ENCODE measurements at places on chromosomes 3 and 15.
A peak's percentile ranks its signal among the peaks of the same experiment; 100 is the strongest.

DNA sequence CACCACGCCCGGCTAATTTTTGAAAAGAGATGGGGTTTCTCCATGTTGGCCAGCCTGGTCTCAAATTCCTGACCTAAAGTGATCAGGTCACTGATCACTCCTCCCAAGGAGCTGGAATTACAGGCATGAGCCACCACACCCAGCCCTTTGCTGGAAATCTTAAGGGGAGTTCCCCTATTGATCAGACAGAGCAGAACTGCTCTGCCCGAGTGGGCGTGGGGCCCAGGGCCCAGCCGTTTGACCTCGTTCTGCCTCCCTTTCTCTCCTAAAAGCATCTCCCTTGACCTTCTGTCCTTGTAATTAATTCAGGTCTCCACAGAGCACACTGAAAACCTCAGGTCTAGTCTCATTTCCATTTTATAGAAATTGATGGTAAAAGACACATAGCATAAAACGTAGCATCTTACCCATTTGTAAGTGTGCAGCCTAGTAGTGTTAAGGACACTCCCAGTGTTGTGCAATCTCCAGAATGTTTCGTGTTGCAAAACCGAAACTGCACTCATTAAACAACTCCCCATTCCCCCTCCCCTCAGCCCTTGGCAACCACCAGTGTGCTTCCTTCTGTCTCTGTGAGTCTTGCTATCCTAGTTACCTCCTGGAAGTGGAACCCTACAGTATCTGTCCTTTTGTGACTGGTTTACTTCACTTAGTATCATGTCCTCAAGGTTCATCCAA is 89.3 kb downstream of the SLCO3A1 start:
- no peak for DNase-seq

DNA sequence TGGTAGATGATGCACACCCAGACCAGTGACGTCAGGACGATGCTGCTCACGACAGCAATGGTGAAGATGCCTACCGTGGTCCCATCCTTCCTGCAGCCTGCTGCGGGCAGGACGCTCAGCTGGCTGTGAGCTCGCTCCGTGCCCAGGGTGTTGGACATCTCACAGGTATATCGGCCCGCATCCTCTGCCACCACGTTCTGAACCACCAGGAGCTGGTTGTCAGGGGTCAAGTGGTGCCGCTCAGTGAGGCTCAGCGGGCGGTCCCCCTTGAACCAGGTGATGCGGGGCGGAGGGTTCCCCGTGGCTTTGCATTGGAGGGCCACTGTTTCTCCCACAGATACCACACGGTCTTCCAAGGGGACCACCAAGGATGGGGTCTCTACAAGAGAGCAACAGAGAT is 117.8 kb downstream of the LRIG1 start:
- DNase-seq: no peak

DNA sequence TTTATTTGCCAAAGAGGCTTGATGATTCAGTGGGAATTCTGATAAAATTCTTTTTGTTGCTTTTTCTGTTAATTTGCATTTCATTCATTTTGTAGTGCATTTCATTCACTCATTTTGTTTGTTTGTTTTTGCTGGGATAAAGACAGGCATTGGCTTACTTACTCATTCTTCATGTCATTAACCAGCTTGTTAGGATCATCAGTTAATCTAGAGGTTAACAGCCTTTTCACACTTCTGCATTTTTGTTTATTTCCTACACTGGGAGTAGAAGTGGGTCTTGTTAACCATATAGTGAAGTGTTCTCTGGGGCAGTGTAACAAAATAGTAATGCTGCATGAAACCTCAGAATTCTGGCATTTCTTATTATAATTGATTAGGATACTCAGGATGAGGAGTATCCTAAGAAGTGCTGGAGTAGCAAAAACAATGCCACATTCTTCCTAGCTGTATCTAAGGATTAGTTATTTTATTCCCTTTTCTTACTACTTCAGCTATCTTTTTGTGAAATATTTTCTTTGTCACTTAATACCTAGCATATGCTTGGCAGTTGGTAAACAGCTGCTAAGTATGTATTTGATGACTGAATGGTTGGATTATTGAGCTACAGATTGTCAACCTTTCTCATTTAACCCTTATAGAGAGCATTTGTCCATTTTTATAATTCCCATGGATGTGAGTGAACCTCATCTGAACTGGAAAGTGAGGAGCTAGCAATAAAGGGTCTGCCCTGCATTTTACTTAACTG is 135.7 kb upstream of the LRRFIP2 start:
- DNase-seq: no peak

DNA sequence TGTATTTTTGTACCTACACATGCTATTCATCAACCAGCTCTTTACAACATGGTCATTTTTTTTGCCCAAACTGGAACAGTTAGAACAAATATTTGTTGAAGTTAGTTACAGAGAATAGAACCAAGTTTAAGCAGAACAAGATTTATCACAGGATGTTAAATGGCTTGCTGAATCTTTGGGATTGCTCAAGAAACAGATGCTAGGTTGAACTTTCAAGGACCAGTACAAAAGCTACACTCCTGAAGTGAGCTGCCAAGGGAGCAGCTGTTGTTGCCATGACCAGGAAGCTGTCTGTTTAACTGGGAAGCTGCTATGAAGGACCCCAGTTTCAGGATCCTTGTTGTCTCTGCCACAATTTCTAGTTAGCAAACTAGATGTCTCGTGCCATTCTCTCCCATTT is 53.7 kb downstream of the ZIC1 start:
- no peak for DNase-seq

DNA sequence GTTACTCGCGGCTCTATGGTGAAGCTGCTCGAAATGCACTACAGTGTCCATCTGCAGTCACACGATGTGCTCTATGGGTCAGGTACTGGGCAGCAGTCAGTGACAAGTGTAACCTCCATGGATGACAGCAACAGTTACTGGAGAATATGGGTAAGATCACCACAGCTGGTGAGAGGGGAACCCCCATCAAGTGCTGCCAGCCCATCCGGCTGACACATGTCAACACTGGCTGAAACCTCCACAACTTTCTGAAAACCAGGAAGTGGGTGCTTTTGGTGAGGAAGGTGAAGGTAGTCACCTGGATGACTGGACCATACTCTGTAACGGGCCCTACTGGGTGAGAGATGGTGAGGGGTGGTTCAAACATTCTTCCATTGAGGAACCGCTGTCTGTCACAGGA is 87.4 kb upstream of the C15orf39 start:
- DNase-seq: no peak

DNA sequence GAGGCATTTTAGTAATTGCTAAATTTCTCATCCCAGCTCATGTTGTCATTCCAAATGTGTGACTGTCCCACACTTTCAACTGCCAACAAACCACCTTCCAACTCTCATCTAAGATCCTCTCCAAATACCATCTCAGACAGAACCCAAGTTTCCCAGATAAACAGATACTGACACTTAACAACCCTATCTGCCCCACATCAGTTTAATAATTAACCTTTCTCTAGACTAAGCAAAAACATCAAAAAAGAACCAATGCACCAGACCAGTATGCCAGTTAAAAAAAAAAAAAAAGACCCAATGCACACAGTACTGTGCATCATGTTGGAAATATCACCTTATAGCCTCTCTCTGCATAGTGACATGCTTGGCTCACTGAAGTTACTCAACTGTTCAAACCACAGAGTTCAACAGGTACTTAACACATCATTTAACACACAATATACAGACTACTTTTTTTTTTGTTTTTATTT is 5.5 kb downstream of the SFMBT1 start:
- no peak for DNase-seq

GRCh38 chr3:193592841-193593667 is at the start of gene OPA1:
Gene OPA1, plus strand, starts transcription at chr3:193593208. Its CDS starts 170 bp downstream, at chr3:193593378.
- peak; percentile 76 for DNase-seq

- no peak for DNase-seq
Measured at GRCh38 chr3:150414258-150414657, 6.2 kb downstream of the TSC22D2 start.

GRCh38 chr3:16658004-16658924 is 53.0 kb upstream of the DAZL start:
- no peak for DNase-seq

DNA sequence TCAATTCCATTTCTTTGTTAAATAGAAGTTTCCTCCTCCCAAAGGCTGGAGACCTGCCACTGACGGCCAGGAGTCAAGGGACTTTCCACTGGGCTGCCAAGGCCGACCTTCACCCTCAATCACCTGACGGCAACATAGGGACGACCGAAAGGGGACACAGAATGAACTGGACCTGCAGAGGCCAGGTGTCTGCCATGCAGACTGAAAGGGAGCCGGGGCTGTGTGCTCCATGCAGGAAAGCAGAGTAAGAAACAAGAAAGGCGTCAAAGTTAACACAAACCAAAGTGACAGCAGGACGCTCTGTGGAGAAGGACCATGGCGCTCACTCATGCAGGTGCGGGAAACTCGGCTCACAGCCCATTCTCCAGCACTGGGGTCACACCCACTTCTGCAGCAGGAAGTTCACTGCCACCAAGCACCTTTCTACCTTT is 26.1 kb downstream of the ZXDC start:
- DNase-seq: no peak

- DNase-seq: no peak
Measured at GRCh38 chr3:38029400-38030125, at the start of gene PLCD1. Gene PLCD1, minus strand, starts transcription at chr3:38029642. Its CDS starts 103 bp downstream, at chr3:38029539.

GRCh38 chr15:25664761-25665160 is 198.4 kb downstream of the ATP10A start:
- no peak for DNase-seq

GRCh38 chr15:82018201-82018600 is 27.6 kb downstream of the MEX3B start:
- no peak for DNase-seq

DNA sequence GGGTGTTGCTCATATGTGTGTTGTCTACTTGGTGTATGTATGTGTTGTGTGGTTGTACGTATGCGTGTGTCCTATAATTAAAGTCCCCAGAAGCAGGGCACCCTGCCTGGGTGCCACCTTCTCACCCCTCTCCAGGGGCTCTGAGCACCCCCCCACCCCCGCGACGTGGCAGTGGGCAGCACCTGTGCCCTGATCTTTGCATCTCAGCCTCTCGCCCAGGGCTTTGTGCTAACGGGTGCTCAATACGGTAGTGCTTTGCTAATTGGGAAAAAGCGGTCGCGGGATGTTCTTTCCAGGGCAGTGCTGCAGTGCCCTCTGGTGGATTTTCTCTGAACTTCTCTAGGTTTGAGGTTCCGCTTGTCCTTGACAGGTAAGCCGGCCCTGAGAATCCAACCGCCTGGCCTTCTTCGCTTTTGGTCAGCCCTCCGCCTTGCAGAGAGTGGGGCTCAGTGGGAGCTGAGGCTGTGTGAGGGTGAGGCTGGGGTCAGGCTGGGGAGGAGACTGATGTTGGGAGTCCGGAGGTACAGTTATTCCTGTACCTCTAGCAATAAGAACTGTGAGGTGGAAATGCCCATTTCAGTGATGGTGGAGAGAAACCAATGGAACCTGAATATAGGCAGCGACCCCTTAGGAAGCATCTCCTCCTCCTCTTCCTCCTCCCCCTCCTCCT is 17.6 kb upstream of the EPHB3 start:
- peak; percentile 55 for DNase-seq

GRCh38 chr3:42492508-42493080 is 9.8 kb upstream of the VIPR1 start:
- DNase-seq: no peak

- DNase-seq: no peak
Measured at GRCh38 chr15:36029606-36030210, 483.7 kb upstream of the DPH6 start.

- DNase-seq: no peak
Measured at GRCh38 chr3:66092175-66092995, 53.7 kb upstream of the MAGI1 start.

DNA sequence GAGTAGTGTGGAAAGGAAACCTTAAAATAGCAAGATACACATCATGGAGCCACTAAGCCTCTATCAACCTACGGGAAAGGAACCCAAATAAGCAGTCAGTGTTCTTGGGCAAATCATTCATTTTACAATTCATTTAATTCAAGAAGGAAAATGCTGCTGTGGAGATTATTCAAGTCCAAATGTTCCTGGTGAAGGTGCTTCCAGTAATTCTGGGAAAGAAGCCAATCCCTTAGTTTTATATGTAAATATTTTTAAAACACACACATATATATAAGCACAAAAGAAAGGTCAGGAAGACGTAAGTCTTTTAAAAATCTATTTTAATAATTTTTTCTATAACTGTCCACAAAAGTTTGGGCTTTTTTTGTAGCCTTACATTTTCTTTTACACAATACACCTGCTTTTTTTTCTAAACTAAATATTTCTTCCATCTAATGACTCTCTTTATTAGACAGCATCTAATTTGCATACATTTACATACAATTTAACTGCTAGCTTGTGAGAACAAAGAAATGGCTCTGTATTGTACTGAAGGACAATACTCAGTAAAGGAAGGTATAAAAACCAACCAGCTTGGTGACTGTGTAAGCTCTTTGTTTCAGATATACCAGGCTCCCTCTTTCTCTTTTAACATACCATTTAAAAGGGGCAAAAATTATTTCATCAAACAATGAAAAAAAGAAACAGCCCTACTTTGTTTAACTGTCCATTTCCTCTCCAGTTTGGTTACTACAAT is 269.5 kb downstream of the ZBTB20 start:
- DNase-seq: no peak

DNA sequence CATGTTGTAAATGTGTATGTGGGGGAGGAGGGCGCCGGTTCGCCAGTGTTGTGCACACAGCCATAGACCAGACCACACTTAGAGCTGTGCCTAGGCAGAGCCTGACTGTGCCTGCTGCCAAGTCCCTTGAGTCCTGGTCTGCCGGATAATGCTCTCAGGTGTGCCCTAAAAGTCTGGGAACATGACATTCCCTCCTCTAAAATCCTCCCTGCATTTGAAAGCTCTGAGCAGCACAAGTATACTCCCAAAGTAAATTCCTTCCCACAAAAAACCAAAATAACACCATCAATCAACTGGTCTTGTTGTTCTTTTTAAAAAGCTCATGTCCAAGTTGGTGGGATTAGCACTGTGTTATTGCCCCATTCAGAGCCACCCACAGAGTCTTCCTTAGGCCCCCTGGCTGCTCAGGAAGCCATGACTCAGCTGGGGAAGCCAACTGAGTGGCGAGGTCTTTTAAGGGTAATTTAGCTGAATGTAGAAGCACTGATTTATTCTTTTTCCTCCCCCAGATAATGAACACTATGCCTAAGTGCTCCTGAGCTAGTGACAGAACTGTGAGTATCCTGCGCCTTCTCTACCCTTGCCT is 147.8 kb upstream of the MCTP2 start:
- no peak for DNase-seq

DNA sequence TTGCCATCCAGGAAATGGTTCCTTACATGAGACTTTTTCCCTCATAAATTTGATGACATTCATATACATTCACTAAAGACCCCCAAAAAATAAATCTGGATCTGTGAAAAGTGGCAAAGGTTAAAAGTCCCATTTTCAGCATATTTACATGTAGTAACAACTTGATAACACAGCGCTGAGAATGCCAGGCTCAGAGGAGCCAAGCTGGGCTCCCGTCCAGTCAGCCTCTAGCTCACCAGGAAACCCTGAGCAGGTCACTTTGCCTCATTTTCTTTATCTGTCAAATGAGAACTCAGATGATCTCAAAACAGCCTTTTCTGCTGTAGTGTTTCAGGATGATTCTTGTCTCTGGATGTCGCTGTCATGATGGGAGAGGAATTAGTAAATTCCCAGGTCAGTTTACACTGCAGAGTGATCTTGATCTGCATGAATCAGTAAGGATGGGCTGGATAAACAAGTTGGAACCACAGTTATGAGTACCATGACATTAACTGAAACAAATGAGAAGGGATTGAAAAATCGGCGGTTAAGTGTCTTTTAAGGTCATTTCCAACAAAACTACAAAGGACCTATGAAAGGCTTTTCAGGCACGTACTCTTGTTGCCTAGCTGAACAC is 82.8 kb downstream of the PPARG start:
- DNase-seq: no peak

All from stimulated activated CD8-positive, alpha-beta memory T cell treated with anti-CD3 and anti-CD28 coated beads, Interleukin-15, amount 100 ng/mL, for 1 hour (primary cell).